ENCODE measurements at places on chromosomes 11 and 22. TPM values are rescaled to one million over a fixed set of nuclear protein-coding genes. Genes with fewer than 3 reads are reported as not detected.

- ATAC-seq = peak; percentile 49
These were observed 12.9 kb downstream of the CD59 start for GRCh38 chr11:33723238-33723881.

GRCh38 chr22:46628756-46629155, 8.6 kb downstream of the GRAMD4 start:
- ATAC-seq = no peak

- ATAC-seq = peak; percentile 56
These were observed 14.8 kb upstream of the CARD10 start for GRCh38 chr22:37533995-37534394.

DNA sequence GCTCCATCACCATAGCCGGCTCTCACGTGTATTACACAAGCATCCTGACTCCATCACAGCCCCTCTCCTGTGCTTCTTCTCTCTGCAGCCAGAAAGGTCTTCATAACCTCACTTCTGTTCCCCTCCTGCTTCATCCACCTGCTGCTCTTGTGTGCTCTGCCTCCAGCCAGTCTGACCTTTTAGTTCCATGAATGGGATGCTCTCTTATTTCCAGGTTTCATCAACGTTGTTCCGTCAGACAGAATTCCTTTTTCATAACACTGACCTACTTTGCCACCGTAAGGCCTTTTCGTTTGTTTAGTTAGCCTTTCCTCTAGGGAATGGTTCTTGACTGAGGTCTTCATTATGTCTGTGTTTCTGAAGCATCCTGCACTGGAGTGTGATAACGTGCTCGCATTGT, 18.8 kb downstream of the GRAMD1B start:
- ATAC-seq = no peak

CHCHD10 gene
- 104 TPM for total RNA-seq

LDHAL6A gene
- total RNA-seq = not detected

SLC37A4 gene
- total RNA-seq = 36.8 TPM
